Adrenal gland (tissue), 19 donors: ENCODE measurements at places on chromosomes 6 and 20. TPM values are rescaled to one million over a fixed set of nuclear protein-coding genes. Genes with fewer than 3 reads are reported as not detected.
A peak's percentile ranks its signal among the peaks of the same experiment; 100 is the strongest.

- peak; percentile 43 for DNase-seq
These were observed 10.0 kb downstream of the PACSIN1 start for GRCh38 chr6:34475767-34476328.

GRCh38 chr6:50239853-50240252 lies 190.1 kb upstream of the DEFB112 start:
- no peak for DNase-seq

DNA sequence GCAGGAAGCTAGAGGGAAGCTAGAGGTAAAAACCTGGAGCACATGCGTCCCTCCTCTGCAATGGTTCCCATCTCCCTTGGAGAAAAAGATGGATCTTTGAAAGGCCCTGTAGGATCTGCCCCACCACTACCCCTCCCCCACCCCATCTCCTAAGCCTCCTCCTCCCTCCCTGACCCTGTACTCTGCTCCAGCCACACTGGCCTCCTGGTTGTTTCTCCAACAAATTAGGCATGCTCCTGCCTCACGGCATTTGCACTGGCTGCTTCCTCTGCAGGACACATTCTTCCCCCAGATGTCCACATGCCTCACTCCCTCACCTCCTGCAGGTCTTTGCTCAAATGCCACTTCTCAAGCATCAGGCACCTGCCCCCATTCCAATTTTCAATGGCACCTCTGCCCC lies 45.5 kb downstream of the UBE2V1 start:
- no peak for DNase-seq

DNA sequence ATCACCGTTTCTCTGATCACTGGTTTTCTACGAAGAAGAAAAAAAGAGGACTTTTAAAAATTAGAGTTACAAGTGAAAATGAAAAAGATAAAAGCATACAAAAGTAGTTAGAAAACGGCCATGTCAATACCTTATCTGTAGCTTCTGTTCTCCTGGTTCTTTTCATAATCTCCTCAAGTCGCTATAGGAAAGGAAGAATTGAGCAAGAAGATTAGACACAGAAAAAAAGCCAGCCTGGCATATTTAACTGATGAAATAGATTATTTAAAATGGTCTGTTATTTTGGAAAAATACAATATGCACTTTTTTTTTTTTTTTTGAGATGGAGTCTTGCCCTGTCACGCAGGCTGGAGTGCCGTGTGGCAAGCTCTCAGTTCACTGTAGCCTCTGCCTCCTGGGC lies 70.2 kb upstream of the BCLAF1 start:
- DNase-seq: no peak

DNA sequence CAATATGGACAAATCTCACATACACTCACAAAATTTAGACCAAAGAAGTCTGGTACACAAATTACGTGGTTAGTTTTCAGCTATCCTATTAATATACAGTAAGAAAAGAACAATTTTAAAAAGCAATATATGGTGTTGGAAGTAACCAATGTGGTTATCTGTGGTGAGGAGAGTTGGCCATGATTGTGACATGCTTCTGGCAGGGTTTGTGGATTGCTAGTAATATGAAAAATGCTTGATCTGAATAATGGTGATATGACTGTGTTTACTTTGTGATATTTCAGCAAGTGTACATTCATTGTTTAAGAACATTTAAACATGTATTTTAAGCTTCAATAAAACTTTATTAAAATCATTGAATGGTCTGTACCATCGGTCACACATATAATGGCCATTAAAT lies 99.1 kb downstream of the ADGB start:
- DNase-seq: no peak

- no peak for DNase-seq
These were observed 37.2 kb downstream of the EDN1 start for GRCh38 chr6:12327391-12327790.

GRCh38 chr6:4358414-4359107 lies 223.2 kb upstream of the ECI2 start:
- peak; percentile 100 for DNase-seq

GRCh38 chr20:15837563-15837962 lies 735.7 kb downstream of the KIF16B start:
- DNase-seq: no peak

DNA sequence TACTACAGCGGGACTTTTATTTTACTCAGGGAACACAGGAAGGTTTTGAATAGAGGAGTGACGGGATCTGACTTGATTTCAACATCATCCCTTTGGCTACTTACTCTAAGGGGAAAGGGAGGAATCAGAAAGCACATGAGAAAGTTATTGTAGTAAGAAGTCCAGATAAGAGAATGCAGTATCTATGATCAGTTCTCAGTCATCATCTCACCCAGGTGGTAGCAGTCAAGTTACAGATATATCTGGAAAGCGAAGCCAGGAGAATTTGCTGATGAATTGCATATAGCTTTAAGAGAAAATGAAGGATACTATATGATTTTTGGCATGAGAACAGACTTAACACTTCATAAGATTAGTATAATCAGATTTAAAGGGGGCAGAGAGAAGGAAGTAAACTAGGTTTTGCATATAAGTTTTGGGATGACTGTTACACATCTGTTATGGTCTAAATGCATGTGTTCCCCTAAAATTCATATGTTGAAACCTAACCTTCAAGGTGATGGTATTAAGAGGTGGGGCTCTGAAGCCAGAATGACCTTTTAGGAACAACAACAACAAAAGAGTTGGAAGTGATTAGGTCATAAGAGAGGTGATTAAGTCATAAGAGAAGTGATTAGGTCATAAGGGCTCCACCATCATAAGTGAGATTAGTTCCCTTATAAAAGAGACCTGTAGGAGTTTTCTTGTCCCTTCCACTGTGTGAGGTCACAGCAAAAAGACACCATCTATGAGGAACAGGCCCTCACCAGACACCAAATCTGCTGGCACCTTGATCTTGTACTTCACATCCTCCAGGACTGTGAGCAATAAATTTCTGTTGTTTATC lies 6.7 kb downstream of the RAD21L1 start:
- no peak for DNase-seq

- no peak for DNase-seq
These were observed 30.1 kb downstream of the DUSP22 start for GRCh38 chr6:322259-322930.

- DNase-seq: no peak
These were observed 304.5 kb downstream of the PRL start for GRCh38 chr6:21992178-21992967.

GRCh38 chr6:107917451-107918375 lies 40.3 kb downstream of the SEC63 start:
- DNase-seq: no peak

DNA sequence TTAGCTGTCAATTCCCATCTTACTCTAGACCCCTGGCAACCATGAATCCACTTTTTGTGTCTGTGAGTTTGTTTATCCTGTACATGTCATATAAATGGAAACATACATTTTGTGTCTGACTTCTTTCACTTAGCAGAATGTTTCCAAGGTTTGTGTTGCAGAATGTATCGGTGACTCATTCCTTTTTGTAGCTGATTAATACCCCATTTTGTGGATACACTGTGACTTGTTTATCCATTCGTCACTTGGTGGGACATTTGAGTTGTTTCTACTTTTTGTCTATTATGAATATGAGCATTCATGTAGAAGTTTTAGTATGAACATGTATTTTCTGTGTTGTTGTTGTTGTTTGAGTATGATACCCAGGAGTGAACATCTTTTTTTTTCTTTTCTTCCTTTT lies 21.4 kb downstream of the CDYL start:
- no peak for DNase-seq

Gene FRS3
- 0.30 TPM for total RNA-seq

Gene BFSP1
- total RNA-seq: 3.0 TPM

Gene PEX3
- 32.3 TPM for total RNA-seq

Gene RBM24
- total RNA-seq: 1.0 TPM

Gene IPCEF1
- not detected for total RNA-seq

Gene RBBP8NL
- total RNA-seq: not detected

Gene HLA-B
- total RNA-seq: 2,246 TPM

Gene IRAK1BP1
- 5.0 TPM for total RNA-seq

Gene NMBR
- not detected for total RNA-seq

Gene BPI
- 0.74 TPM for total RNA-seq
